Stimulated activated CD4-positive, alpha-beta T cell treated with anti-CD3 and anti-CD28 coated beads, Interleukin-1b, Interleukin-23, amount 100 ng/mL, for 1 hour (primary cell): ENCODE measurements at places on chromosomes 4 and X.

DNA sequence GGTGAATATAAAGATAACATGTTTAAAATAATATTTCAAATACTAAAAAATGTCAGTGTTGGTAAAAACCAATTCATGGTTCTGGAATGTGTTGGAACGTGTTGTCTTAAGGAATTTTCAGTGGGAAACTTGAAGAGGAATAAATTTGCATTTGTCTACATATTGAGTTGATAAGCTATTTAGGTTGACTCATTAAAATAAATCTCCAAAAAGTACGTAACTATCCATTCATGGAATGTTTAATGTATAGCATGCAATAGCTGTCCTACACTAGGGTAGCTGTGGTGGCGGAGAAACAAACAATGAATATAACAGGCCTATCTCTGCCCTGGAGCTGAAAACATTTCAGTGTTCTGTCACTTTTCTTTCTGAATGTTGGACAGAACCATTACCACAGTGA, 20.3 kb downstream of the SHISA3 start:
- no peak for DNase-seq

- no peak for DNase-seq
Observed at GRCh38 chr4:41111791-41112190, 102.6 kb downstream of the APBB2 start.

DNA sequence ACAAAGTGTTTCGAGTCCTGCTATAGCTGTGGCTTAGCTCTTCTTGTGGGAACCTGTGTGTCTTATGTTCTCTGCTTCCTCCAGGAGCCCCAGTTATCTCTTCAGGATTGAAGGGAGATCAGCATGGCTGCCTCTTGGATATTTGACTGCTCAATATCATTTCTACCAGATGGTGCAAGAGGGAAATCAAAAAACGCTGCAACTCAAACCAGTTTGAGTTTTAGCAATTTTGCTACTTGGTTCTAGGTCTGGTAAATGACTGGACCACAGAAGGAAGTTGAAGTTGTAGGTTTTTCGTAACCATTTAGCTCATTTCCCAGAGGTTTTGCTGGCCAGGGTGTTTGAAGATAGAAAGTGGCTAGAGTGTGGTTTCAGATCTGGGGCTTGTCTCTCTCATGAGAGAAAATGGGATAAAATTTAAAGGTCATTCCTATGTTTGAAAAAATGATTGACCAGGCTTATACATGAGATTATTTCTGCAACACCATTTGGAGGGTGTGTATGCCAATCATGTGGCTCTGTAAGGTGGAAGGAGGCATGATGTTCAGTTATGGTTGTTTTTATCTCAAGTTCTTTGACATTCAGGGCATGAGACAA, 210.4 kb downstream of the SPRY1 start:
- DNase-seq = no peak

- no peak for DNase-seq
Observed at GRCh38 chr4:20420916-20421602, 169.4 kb downstream of the SLIT2 start.

DNA sequence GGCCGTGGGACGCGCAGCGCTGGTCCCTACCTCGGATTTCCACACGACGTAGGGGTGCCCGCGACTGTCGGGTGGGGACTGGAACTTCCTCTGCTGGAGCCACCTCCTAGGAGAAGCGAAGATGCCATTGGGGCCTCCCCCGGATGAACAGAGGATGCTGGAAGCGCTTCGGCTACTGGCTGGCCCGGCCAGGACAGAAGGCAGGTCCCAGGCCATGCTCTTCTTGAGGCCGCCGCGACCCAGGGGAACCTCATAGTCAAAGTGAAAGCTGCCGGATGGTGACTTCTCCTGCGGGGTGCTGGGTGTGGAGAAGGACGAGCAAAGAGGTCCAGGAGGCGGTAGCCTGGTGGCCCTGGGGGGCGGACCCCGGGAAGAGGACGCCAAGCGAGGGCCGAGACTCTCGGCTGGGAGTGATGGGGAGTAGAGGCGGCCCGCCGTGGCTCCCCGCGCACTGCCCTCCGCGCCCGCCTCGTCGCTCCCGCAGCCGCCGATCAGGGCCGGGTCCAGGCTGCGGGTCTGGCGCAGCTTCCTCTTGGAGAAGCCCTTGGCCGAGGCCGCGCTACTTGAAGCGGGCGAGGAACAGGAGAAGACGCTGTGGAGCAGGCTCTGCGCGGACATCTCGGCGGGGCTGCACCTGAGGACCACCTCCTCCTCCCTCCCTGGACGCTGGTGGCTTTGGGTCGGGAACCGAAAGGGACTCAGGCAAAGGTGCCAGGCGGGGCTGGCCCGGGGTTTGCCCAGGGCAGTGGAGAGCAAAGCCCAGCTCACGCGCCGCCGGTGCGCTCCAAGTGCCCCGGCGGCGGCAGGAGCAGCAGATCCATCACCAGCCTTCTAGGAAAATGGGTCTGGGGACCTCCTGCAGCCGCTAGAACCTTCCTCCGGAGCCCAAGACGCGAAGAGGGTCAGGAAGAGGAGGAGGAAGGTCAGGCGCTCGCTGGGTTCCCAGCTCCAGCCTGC, 1.2 kb downstream of the ARHGAP6 start:
- no peak for DNase-seq
